Effector memory CD8-positive, alpha-beta T cell (primary cell): ENCODE measurements at places on chromosomes 13 and 19.

DNA sequence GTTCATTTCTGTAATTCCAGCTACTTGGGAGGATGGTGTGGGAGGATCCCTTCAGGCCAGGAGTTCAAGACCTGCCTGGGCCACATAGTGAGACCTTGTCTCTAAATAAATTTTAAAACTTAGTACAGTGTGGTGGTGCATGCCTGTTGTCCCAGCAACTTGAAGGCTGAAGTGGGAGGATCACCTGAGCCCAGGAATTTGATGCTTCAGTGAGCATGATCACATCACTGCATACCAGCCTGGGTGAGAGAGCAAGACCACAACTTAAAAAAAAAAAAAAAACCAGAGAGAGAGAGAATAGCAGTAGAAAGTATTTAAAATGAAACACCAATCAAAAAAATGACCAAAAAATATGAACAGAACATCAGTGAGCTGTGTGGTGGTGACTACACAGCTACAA is 7.1 kb upstream of the ZNF823 start:
- no peak overlapping the region for H3K27ac ChIP-seq
- H3K27me3 ChIP-seq = peaks cover 7% of the 10 kb centered on the region
- no peaks in the 10 kb centered on the region for H3K36me3 ChIP-seq
- DNase-seq = no peak
- no peak overlapping the region for H3K4me3 ChIP-seq

GRCh38 chr13:72678312-72678711 is 49.1 kb downstream of the MZT1 start:
- no peak for DNase-seq
- H3K4me1 ChIP-seq = no peaks in the 10 kb centered on the region
- H3K27ac ChIP-seq = no peak overlapping the region
- peaks cover 29% of the 10 kb centered on the region for H3K27me3 ChIP-seq

- no peak overlapping the region for H3K4me3 ChIP-seq
- H3K27me3 ChIP-seq = no peaks in the 10 kb centered on the region
- H3K27ac ChIP-seq = no peak overlapping the region
- H3K36me3 ChIP-seq = no peaks in the 10 kb centered on the region
- no peaks in the 10 kb centered on the region for H3K4me1 ChIP-seq
Measured at GRCh38 chr13:90868321-90868920, 479.1 kb upstream of the MIR17HG start.

GRCh38 chr13:95426631-95427030 is 125.4 kb upstream of the ABCC4 start:
- DNase-seq = no peak
- no peaks in the 10 kb centered on the region for H3K36me3 ChIP-seq
- H3K4me1 ChIP-seq = no peaks in the 10 kb centered on the region
- peaks cover 17% of the 10 kb centered on the region for H3K27me3 ChIP-seq
- no peak overlapping the region for H3K27ac ChIP-seq

- peaks cover 4% of the 10 kb centered on the region for H3K36me3 ChIP-seq
- DNase-seq = no peak
- H3K27ac ChIP-seq = peak overlapping the region; percentile 12
- H3K4me3 ChIP-seq = no peak overlapping the region
- H3K4me1 ChIP-seq = peaks cover 10% of the 10 kb centered on the region
- no peaks in the 10 kb centered on the region for H3K27me3 ChIP-seq
Measured at GRCh38 chr19:3171894-3172672, 6.5 kb upstream of the S1PR4 start.

GRCh38 chr13:41471785-41472184 is 14.4 kb downstream of the RGCC start:
- DNase-seq = no peak
- peaks cover 64% of the 10 kb centered on the region for H3K36me3 ChIP-seq
- no peaks in the 10 kb centered on the region for H3K27me3 ChIP-seq
- no peak overlapping the region for H3K4me3 ChIP-seq

- no peak overlapping the region for H3K4me3 ChIP-seq
- H3K27me3 ChIP-seq = peaks cover 13% of the 10 kb centered on the region
- H3K36me3 ChIP-seq = no peaks in the 10 kb centered on the region
- H3K4me1 ChIP-seq = peaks cover 5% of the 10 kb centered on the region
- H3K27ac ChIP-seq = no peak overlapping the region
Measured at GRCh38 chr13:32938314-32938713, 77.9 kb upstream of the KL start.

DNA sequence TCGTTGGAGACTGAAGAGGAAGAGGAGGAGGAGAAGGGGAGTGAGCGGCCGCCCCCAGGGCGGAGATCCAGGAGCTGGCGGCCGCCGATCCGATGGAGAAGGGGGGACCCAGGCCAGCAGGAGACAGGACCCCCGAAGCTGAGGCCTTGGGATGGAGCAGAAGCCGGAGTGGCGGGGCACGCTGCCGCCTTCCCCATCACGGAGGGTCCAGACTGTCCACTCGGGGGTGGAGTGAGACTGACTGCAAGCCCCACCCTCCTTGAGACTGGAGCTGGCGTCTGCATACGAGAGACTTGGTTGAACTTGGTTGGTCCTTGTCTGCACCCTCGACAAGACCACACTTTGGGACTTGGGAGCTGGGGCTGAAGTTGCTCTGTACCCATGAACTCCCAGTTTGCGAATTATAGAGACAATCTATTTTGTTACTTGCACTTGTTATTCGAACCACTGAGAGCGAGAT is 1.8 kb downstream of the GADD45B start:
- peaks cover 55% of the 10 kb centered on the region for H3K36me3 ChIP-seq
- H3K4me1 ChIP-seq = peaks cover 30% of the 10 kb centered on the region
- H3K27ac ChIP-seq = peak overlapping the region; percentile 95
- peak overlapping the region; percentile 96 for H3K4me3 ChIP-seq

DNA sequence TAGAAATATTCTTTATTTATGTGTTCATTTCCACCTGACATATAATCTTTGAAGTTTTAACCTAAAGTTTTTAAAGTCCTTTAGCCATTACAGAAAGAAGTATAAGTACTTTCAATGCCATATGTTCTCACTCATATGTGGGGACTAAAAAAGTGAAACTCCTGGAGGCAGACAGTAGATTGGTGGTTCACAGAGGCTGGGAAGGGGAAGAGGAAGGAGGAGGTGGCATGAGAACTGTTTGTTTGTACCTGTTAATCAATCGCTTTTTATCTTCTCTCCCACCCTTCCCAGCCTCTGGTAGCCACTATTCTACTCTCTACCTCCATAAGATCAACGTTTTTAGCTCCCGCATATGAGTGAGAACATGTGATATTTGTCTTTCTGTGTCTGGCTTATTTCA is 131.1 kb downstream of the MYO16 start:
- H3K36me3 ChIP-seq = no peaks in the 10 kb centered on the region
- no peak overlapping the region for H3K4me3 ChIP-seq
- H3K27ac ChIP-seq = no peak overlapping the region
- H3K27me3 ChIP-seq = no peaks in the 10 kb centered on the region
- no peaks in the 10 kb centered on the region for H3K4me1 ChIP-seq
- DNase-seq = no peak

GRCh38 chr13:110911880-110912279 is 3.0 kb downstream of the ANKRD10 start:
- H3K27ac ChIP-seq = peak overlapping the region; percentile 86
- peaks cover 21% of the 10 kb centered on the region for H3K36me3 ChIP-seq
- H3K4me1 ChIP-seq = peaks cover 47% of the 10 kb centered on the region
- peak overlapping the region; percentile 90 for H3K4me3 ChIP-seq
- no peaks in the 10 kb centered on the region for H3K27me3 ChIP-seq

- no peaks in the 10 kb centered on the region for H3K4me1 ChIP-seq
- no peak for DNase-seq
Measured at GRCh38 chr13:45086484-45086883, 33.8 kb upstream of the GTF2F2 start.

DNA sequence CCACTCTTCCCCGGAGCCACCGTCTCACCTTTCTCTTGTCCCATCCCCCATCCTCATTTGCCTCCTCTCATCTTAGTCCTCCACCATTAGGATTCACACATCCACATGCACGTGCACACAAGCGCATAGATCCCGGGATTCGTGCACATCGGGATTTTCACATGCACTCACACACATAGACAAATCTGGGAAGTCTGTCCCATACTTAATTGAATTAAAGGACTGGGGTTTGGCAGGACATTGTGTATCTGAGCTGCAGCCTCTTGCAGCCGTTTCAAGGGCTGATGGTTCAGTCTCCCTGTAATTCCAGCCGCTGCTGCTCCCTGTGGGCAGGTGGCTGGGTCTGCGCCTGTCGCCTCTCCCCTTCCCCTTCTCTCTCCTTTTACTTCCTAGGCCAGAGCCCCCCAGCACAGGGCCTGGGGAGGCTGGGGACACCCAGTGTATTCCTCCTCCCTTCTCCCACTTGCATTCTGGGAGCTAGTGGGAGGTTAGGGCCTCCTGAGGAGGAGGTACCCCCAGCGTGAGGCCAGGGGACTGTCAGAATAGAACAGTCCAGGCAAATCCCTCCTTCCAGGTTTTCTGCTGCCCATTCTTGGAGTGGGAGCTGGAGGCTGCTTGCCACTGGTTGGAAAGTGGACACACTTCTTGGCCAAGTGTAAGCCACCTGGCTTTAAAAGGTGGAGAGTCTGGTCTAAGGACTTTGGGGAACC is 43.6 kb downstream of the LYL1 start:
- H3K27me3 ChIP-seq = no peaks in the 10 kb centered on the region
- peaks cover 5% of the 10 kb centered on the region for H3K36me3 ChIP-seq
- no peak overlapping the region for H3K4me3 ChIP-seq
- peaks cover 4% of the 10 kb centered on the region for H3K4me1 ChIP-seq

GRCh38 chr13:74758188-74758587 is 624.0 kb upstream of the KLF12 start:
- peaks cover 5% of the 10 kb centered on the region for H3K27me3 ChIP-seq
- no peak overlapping the region for H3K4me3 ChIP-seq
- peak overlapping the region; percentile 11 for H3K27ac ChIP-seq
- no peaks in the 10 kb centered on the region for H3K36me3 ChIP-seq

- no peak overlapping the region for H3K27ac ChIP-seq
- H3K27me3 ChIP-seq = no peaks in the 10 kb centered on the region
- no peak overlapping the region for H3K4me3 ChIP-seq
- H3K36me3 ChIP-seq = peaks cover 49% of the 10 kb centered on the region
- peaks cover 25% of the 10 kb centered on the region for H3K4me1 ChIP-seq
Measured at GRCh38 chr19:57282011-57282643, 1.8 kb downstream of the ZNF460 start.

DNA sequence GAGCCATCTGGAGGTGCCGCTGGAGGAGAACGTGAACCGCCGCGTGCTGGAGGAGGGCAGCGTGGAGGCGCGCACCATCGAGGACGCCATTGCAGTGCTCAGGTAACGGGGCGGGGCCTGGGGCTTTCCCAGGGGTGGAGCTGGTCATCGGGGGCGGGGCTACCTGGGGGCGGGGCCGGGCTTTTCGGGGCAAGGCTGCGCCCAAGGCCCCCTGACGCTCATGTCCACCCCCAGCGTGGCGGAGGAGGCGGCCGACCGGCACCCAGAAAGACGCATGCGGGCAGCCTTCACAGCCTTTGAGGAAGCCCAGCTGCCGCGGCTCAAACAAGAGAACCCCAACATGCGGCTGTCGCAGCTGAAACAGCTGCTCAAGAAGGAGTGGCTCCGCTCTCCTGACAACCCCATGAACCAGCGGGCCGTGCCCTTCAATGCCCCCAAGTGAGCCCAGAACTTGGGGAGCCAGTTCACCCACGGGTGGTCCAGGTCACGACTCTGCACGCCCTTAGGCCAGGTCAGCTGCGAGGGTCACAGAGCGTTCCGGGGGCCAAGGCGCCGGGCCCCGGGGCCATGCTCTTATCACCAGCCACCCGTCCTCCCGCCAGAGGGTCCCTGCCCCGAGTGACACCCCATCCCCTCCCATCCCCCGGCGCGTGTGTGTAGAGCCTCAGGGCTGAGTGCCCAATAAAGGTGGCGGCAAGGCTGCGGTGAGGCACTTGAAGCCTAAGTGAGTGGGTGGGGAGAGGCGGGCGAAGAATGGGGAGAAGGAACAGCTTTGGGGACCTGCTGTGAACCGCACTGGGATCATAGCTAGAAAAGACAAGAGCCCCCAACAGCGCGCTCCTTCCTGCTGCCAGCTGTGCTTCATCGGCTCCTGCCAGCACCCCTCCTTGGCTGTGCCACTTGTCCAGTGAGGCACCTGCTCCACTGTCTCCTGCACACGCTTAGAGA is 10.7 kb downstream of the CCDC124 start:
- no peak overlapping the region for H3K27ac ChIP-seq
- peaks cover 18% of the 10 kb centered on the region for H3K4me1 ChIP-seq
- no peak for DNase-seq

- DNase-seq = no peak
- no peaks in the 10 kb centered on the region for H3K4me1 ChIP-seq
- H3K27ac ChIP-seq = no peak overlapping the region
- no peaks in the 10 kb centered on the region for H3K27me3 ChIP-seq
Measured at GRCh38 chr13:47135800-47136503, 239.1 kb upstream of the HTR2A start.

- peak; percentile 94 for DNase-seq
- H3K36me3 ChIP-seq = peaks cover 90% of the 10 kb centered on the region
- peak overlapping the region; percentile 81 for H3K27ac ChIP-seq
- peak overlapping the region; percentile 16 for H3K4me3 ChIP-seq
- H3K4me1 ChIP-seq = peaks cover 17% of the 10 kb centered on the region
Measured at GRCh38 chr19:46704379-46705076, 12.4 kb downstream of the PRKD2 start.

DNA sequence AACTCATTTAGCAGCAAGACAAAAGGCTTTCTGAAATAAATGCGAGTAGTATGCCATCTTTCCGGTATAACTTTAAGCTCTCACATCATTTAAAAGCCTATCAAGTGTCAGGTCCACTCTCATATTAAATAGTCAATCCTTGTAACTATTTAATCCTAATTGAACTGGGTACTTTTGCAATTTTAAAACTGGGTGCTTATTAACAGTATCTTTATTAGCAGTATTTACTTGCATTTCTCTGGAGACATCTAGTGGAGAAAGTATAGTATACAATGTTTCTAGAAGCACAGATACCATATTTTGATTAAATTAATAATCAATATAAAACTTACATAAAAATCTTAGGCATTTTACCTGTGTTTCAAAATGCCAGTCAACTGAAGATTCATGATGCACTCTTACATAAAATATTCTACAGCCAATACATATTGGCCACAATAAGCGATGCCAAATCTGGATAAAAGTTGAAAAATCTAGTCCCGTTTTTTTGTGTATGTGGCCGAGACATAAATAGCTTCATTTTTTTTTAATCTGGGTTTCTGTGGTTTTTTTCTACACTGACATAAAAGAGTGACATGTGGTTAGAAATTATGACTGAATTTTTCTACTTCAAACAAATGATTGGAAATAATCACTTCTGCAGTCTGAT is 4.3 kb upstream of the POSTN start:
- no peaks in the 10 kb centered on the region for H3K4me1 ChIP-seq
- H3K36me3 ChIP-seq = no peaks in the 10 kb centered on the region
- H3K27ac ChIP-seq = no peak overlapping the region
- H3K27me3 ChIP-seq = no peaks in the 10 kb centered on the region

- H3K27me3 ChIP-seq = no peaks in the 10 kb centered on the region
- H3K4me1 ChIP-seq = no peaks in the 10 kb centered on the region
- H3K27ac ChIP-seq = no peak overlapping the region
- H3K36me3 ChIP-seq = no peaks in the 10 kb centered on the region
Measured at GRCh38 chr13:83666141-83666540, 216.1 kb downstream of the SLITRK1 start.
